LHCN-M2 (cell line): ENCODE measurements at places on chromosomes 2 and 18. TPM values are rescaled to one million over a fixed set of nuclear protein-coding genes. Genes with fewer than 3 reads are reported as not detected.
A peak's percentile ranks its signal among the peaks of the same experiment; 100 is the strongest.

DNA sequence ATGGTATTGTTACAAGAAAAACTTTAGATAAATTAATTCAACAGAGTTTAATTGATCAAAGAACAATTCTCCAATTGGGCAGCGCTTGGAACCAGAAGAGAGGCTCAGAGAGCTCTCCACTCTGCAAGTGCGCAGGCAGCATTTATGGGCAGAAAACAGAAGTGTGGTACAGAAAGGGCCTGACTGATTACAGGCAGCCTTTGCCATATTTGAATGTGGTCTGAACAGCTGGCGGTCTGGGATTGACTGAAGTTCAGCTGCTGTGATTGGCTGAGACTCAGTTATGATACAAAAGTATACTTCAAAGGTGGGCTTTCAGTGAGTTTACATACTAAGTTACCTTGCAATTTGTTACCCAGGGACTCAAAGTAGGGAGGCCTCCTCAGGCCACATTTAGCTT is 301.3 kb upstream of the ID2 start:
- no peak for DNase-seq

DNA sequence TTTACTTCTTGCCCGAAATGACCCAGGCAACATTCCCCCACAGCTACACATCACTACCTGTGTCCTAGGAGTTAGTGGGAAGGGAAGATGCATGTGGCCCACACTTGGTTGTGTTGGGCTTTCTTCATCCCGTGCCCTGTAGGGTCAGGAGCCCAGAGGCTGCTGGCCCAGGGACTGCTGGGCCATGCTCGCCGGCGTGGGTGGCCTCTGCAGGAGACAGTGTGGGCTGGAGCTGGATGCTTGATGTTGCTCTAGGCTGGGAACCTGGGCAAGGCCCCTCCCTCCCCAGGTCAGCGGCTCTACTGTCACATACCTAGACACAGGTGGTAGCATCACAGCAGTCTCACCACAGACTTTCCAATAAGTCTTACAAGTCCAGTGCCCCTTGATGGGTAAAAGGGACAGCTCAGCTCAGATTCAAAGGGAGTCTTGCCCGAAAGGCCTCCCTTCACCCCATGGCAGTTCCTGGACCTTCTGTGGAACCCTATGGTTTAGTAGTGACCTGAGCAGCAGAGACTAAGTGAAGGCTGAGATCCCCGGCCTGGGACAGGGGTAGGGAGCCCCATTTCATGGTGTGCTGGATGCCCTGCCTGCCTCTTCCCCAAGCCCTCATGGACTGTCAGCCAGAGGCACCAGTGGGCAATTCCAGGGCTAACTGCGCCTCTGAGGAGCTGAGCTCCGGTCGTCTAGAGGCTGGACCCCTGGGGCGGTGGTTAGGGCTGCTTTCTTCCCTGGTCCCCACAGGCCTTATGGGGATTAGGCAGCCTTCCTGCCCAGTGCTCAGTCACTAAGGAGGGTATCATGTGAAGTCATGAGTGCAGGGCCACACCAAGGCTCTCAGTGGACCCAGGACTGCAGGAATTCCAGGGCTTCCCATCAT is 45.4 kb upstream of the FAHD2A start:
- DNase-seq: no peak

GRCh38 chr2:215849771-215850170 is 163.6 kb downstream of the MREG start:
- DNase-seq: no peak

DNA sequence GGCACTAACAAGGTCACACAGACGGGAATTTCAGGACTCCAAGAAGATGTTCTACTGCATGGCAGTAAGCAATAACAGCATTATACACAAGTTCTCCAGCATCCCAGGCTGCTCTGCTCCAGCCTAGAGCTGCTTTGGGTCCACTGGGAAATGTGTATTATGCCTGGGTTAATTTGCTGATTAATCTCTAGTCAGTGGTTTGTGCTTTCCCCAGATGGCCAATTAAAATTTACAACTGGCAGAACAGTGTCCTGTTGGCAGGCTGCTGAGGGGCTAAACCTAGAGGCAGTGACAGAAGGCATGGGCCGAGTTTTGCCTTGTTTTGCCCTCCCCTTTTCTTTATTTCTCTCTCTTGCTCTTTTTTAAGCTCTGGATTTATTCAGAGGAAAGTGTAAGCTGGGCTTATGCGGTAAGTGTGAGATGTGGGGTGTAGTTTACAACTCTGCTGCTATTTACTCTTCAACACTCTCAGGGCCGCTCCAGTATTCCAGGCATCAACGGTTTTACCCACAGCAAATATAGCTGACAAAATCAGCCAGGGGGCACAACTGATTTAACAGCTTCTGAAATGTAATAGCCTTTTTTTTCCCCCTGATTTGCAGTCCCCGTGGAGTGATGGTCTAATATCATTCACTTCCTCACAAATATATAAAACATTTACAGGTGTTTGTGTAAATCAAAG is 348.0 kb downstream of the GPD2 start:
- peak; percentile 9 for DNase-seq

DNA sequence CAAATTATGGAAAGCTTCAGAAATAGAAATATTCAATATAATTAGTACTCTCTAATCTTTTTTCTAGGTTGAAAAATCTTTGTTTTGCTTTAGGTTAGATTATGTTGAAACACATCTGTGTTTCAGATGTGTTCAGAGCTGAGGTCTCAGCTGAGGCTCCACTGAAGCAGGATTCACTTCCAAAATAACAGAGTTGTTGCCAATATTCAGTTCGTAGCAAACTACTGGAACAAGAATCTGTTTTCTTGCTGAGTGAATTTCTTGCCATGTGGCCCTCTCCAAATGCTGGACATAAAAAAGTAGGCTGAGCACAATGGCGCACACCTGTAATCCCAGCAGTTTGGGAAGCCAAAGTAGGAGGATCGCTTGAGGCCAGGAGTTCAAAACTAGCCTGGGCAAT is 8.7 kb downstream of the PHOSPHO2 start:
- DNase-seq: no peak

DNA sequence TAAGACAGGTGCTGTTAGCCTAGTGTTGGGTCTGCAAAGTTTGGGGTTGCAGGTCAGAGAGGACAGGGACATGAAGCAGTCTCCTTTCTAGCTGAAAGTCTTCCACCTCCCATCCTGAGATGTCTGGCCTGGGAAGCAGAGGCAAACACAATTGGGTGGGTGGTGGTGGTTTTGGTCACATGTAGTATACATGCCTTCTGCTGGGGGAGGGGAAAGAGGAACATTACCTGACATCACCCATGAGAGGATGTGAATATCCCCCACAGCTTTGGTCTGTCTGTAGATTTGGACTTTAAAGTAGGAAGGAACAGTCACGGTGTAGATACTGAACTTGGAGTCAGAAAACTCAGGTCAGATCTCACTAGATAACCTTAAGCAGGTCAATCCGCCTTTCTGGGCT is 4.6 kb upstream of the DNAJC5G start:
- no peak for DNase-seq

DNA sequence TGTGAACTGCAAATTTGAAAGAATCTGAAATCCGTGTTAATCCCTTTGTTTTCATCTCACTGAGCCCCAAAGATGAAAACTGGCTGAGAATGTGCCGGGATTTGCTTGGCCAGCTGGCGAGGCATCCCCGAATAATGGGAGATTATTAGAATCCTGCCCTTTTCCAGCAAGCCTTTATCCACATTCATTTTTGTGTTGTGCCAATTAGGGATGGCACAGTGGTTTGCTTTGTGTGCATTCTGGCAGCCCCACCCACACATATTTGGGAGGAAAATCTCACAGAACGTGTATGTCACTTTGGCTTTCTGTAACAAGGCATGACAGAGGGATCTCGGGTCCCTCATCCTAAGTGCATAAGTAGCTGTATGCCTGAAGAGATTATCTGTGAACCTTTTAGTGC is 405.8 kb upstream of the FAM98A start:
- no peak for DNase-seq

GRCh38 chr2:30514134-30514847 is 67.2 kb downstream of the LCLAT1 start:
- DNase-seq: peak; percentile 54

- no peak for DNase-seq
Measured at GRCh38 chr2:152459091-152459490, 124.1 kb downstream of the FMNL2 start.

GRCh38 chr2:230842473-230842872 is 22.3 kb upstream of the ITM2C start:
- peak; percentile 48 for DNase-seq

- DNase-seq: no peak
Measured at GRCh38 chr18:79356435-79356834, 39.3 kb upstream of the NFATC1 start.

GRCh38 chr2:8614646-8615045 is 67.2 kb upstream of the ID2 start:
- no peak for DNase-seq

DNA sequence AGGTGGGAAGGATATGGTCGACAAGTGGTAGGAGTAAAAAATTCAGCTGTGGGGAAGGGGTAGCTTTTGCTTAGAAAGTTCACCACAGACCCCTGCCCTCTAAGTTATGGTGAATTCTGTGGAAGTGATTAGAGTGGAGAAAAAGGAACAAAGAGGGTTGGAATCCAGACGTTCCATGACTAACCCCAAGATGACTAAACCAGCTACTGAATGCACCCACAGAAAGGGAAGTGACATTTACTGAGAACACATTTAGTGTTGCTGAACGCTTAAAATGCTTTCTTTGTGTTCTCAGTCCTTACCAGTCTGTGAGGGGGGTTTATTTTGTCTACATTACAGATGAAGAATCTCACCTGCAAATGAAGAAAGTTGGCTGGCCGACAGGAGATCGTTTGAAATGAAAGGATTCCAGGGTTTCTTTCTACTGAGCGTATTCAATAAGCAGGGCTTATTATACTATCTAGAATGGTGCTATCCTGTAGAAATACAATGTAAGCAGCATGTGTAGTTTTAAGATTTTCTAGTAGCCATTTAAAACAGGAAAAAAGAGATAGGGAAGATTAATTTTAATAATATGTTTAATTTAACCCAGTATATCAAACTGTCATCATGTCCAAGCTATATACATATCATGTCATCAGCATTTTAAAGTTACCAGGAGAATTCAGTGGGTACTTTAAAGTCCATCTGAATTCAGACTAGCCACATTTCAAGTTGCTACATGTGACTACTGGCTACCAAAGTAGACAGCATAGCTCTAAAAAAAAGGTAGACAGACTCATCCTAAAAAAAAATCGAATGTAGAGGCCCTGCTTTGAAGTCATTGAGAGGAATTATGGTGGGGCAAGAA is 60.1 kb downstream of the LIMS1 start:
- DNase-seq: peak; percentile 92

GRCh38 chr18:31684279-31685096 is at the start of gene B4GALT6:
Gene B4GALT6, minus strand, starts transcription at chr18:31684581. Its CDS starts 155 bp downstream, at chr18:31684426.
- DNase-seq: no peak

GRCh38 chr18:41721103-41721790 is 233.8 kb upstream of the PIK3C3 start:
- no peak for DNase-seq

DNA sequence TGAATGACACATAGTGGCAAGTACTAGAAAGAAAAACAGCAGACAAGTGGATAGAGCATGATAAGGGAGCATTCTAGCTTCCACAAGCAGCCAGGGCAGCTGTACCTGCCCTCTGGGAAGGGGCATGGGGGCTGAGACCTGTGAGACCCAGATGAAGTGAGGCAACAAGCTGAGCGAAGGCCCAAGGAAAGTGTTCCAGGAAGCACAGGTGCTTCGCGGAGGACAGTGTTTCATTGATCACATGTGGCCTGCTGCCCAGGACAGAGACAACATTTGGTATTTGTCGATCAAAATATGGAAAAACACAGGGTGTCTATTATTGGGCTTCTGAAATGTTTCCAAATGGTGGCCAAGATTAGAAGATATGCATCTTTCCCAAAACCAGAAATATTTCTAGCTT is 149.1 kb downstream of the ZNF516 start:
- DNase-seq: no peak

DNA sequence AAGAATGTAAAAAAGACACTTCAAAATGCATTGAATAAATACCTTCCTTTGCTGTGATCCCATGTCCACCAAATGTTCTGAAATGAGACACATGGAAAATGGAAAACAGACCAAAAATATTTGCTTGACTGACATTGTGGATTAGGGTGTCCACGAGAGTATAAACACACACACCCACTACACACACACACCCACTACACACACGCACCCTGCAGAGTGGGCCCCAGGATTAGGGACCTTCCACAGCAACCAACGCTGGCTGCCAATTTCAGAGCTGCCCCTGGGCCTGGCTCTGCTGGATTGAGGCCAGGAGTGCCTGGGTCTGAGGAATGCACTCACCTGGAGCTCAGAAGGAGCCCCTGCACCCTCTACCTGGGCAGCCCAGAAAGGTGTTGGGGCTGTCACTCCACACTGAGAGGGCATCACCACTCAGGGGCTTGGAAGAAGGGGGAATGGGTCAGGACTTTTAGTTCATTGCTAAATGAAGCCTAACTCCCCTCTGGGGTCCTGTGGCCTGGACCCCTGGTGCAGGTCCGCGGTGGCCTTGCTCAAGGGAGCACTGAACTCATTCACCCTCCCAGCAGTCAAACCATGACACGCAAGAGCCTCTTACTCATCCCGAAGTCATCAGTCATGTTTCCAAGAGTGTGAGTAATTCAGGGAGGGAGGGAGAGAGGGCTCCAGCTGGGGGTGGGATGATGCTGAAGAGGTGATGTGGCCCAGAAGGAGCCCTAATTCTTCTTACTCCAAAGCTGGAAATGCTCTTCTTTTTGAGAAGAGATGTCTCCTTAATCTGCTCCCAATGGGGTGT is 50.2 kb upstream of the PLB1 start:
- DNase-seq: peak; percentile 98

DNA sequence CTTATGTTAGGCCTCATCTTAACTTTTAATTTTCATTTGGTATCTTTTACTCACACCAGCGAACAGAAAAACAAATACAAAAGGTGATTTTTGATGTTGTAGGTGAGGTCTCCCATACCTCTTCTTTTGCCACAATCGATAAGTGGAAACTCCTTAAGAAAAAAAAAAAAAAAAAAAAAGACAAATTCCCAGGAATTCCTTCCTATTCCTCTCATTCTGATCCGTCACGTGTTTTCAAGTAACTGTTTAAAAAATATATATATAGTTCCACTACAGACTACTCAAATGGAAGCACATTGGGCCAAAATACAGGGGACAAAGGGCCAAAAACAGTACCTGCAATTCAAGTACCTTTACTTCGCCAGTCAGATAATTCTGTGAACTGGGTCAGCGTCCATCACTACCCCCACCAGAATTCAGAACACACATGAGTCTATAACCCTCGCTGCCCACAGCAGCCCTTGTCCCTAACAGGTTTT is 16.5 kb downstream of the NMUR1 start:
- DNase-seq: no peak

The AMER3 gene
- not detected in 2 replicates for total RNA-seq

The RTP5 gene
- total RNA-seq: not detected in 2 replicates

The MAP3K20 gene
- 31.7 and 32.3 TPM in 2 replicates for total RNA-seq

The COL6A3 gene
- total RNA-seq: 5.2 and 9.2 TPM in 2 replicates

The UBXN4 gene
- 44.1 and 56.4 TPM in 2 replicates for total RNA-seq

The LYG1 gene
- total RNA-seq: 0.26 and 0.86 TPM in 2 replicates

The CREG2 gene
- total RNA-seq: 1.8 and 2.4 TPM in 2 replicates

The NEU4 gene
- total RNA-seq: not detected in 2 replicates

The CYP1B1 gene
- total RNA-seq: 3.4 and 3.5 TPM in 2 replicates

The EN1 gene
- 2.9 and 4.5 TPM in 2 replicates for total RNA-seq

The SP9 gene
- 0.06 TPM in 1 of 2 replicates, not detected in the other for total RNA-seq

The WDR7 gene
- 11.0 and 11.9 TPM in 2 replicates for total RNA-seq

The MSTN gene
- 6.8 and 11.0 TPM in 2 replicates for total RNA-seq

The HAAO gene
- not detected in 2 replicates for total RNA-seq
